ENCODE measurements at places on chromosomes 1 and 21. TPM values are rescaled to one million over a fixed set of nuclear protein-coding genes. Genes with fewer than 3 reads are reported as not detected.

ADCY10 gene
- 0.11 TPM for total RNA-seq

CELA3A gene
- total RNA-seq = not detected

ZNF695 gene
- not detected for total RNA-seq

DNA sequence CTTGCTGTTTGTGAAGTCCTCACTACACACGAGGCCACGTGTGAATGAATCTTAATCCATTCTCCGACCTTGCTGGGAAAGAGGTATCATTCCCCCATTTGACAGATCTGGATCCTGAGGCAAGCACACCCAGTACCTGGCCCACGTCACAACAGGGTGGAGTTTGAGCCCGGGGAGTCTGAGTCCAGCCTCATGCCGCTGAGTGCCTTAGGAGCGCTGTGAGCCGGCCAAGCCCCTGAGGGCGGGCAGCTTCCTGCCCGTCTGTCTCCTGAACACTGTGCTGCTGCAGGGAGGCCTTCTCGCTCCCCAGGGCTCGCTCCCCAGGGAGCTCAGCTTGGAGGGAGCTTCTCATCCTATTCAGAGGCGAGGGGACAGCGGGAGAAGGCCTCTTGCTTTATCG lies 29.7 kb downstream of the SLC45A1 start:
- no peaks in the 10 kb centered on the region for H3K36me3 ChIP-seq
- no peak overlapping the region for H3K27ac ChIP-seq
- no peaks in the 10 kb centered on the region for H3K27me3 ChIP-seq
- H3K4me3 ChIP-seq = no peak overlapping the region

DNA sequence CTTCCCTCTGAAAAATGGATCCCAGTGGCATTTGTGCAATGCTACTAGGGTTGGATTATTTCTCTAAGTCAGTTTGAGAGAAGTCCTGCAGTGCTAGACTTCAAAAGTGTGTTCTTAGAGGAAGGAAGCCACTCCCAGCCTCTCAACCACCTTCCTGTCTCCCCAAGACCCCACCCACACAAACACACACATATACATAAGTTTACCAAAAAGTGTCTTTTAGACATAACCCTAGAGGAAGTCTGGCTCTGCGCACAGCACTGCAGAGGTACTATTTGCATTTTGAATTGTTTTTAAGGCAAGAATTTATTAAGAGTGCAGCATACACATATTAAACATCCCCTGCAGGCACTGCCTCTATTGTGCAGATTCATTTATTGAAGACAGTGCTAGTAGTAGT lies 127.3 kb downstream of the HHIPL2 start:
- no peak overlapping the region for H3K4me3 ChIP-seq
- peak; percentile 38 for DNase-seq
- H3K27ac ChIP-seq = peak overlapping the region; percentile 40
- no peaks in the 10 kb centered on the region for H3K27me3 ChIP-seq
- no peaks in the 10 kb centered on the region for H3K36me3 ChIP-seq
- peaks cover 48% of the 10 kb centered on the region for H3K4me1 ChIP-seq

GRCh38 chr1:32289256-32289655 lies 2.6 kb upstream of the HDAC1 start:
- H3K4me3 ChIP-seq = no peak overlapping the region
- no peak overlapping the region for H3K27ac ChIP-seq
- H3K27me3 ChIP-seq = no peaks in the 10 kb centered on the region

DNA sequence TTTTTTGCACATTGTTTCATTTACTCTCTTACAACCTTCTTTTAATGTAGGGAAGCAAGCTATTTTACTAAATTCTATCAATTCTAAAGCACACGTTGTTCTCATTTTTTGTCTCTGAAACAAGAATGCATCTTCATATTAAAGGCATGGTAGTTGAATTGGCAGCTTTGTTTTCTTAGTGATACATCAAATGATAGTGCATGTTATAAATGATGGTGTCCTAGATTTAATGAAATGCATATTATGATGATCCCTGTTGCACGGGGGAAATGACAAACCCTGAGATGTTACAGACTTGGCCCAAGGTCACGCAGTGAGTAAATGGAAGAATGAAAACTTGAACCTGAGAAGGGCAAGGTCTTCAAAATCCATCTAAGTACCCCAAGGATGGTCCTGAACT lies 213.1 kb downstream of the KAZN start:
- DNase-seq = no peak
- no peak overlapping the region for H3K27ac ChIP-seq
- H3K27me3 ChIP-seq = no peaks in the 10 kb centered on the region
- H3K36me3 ChIP-seq = no peaks in the 10 kb centered on the region

DNA sequence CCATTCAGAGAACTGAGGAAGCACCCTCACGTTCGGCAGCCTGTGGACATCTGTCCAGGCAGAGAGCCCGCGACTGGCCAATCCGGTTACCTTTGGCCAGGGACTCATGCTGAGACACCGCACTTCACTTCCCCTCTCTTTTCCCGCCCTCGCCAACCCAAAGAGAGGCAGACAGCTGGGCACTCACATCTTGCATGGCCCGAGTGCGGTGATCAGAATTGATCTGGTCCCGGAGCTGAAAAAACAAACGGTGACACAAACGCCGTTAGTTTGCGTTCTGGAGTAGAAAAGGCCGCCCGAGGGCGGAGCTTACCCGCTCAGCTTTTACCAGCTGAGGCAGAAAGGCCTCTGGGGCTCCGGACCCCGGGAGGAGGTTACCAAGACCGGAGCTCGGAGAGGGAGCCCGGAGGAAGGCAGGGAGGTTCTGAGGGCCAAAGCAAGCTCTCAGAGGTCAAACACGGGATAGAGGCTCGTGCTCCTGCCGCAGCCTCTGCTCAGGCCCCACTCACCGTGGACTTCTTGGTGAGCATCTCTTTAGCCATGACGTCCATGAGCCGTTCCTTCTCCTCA lies 376 bp downstream of the SF3A3 start:
- H3K36me3 ChIP-seq = peaks cover 33% of the 10 kb centered on the region
- H3K27ac ChIP-seq = peak overlapping the region; percentile 72
- no peaks in the 10 kb centered on the region for H3K27me3 ChIP-seq
- peak overlapping the region; percentile 100 for H3K4me3 ChIP-seq

DNA sequence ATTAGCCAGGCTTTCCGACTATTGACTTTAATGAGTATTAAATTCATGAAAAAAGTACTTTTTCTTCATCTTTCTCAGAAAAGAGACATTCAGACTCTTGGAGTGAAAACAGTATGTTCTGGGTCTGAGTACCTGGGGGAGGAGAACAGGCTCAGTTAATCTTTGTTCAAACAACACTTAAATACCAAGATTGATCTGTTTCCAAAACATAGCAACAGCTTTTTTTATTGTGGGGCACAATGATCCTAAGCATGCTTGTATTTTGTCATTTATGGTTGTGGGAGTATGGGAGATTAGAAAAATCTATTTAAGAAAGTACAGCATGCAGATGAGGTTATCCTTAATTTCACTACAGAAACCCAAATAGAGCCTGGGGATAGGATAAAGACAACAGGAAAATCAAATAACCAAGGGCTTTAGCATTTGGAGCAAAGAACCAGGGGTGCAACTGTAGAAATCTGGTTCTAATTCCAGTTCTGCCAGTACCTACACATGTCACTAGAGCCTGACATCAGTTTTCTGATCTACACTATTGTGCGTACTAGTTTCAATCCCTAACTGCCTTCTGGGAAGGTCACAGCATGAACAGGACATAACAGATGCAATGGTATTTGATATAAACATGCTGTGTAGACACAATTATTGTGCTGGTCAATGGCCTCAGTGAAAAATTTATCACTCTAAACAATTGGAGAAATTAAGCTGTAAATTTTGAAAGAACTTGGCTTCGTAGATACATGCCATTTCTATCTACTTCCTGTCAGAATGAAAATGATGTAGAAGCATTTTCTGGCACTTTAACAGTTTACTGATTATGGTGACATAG lies 91.2 kb downstream of the KCNK1 start:
- no peak for DNase-seq
- no peaks in the 10 kb centered on the region for H3K27me3 ChIP-seq
- H3K36me3 ChIP-seq = no peaks in the 10 kb centered on the region

DNA sequence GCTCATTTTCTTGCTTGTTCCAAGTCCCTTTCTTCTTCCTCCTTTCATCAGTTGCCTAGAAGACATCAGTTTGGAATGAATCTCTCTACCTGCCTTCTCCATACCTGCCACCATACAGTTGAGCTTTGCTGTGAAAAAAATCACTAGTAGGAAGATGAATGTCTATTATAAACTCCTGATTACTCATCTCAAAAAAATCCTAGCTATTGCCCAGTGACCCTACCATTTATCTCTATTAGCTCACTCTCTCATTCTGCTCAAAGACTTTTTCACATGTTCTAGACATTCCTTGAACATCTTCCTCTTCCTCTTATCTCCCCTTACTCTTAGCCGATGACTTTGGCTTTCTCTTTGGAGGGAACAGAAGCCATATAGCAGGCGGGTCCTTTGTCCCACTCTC lies 49.7 kb upstream of the HMGB4 start:
- no peaks in the 10 kb centered on the region for H3K27me3 ChIP-seq
- no peaks in the 10 kb centered on the region for H3K36me3 ChIP-seq
- H3K27ac ChIP-seq = no peak overlapping the region
- no peak for DNase-seq

DNA sequence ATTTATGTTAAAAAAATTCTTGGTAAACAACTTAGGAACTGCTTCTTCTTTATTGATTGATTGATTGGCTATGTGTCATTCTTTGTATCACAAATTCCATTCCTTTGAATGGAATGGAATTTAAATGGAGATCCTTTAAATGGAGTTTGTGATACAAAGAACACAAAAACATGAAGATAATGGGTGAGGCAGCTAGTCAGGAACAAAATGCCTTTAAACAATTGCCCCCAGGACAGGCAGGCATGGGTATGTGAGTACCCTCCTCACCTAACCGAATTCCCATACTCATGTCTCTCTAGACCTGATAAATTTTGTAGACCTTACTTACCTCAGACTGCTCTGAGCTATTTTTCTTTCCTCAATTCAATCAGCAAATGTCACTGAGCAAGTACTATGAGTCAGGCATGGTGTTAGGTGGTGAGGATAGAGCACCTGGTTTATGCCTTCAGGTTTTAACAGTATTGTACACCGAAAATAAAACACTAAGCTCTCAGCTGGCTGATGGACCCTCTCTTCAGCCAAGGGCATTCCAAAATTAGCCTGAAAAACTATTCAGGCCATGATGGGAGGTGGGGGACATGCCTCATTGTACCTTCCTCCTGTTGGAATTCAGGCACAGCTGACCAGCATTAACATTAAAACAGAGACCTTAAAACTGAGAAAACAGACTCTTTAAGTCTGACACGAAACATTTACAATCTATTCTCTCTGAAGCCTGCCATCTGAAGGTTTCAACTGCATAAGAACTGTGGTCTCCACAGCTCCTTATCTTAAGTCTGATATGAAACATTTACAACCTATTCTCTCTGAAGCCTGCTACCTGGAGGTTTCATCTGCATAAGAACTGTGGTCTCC lies 58.9 kb downstream of the OLFML3 start:
- H3K27me3 ChIP-seq = no peaks in the 10 kb centered on the region
- no peaks in the 10 kb centered on the region for H3K4me1 ChIP-seq
- no peaks in the 10 kb centered on the region for H3K36me3 ChIP-seq
- DNase-seq = no peak
